ENCODE measurements at places on chromosomes 2 and 18.

DNA sequence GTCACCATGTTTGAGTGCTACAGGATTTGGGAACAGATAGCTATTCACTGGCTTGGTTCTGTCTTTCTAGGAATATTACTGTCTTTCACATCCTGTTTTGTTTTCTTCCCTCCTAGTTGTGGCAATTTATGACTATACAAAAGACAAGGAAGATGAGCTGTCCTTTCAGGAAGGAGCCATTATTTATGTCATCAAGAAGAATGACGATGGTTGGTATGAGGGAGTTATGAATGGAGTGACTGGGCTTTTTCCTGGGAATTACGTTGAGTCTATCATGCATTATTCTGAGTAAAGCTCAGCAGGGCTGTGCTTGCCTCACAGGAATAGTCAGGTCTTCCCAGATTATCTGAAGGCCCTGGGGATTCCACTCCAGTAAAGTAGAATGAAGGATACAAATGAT, 98.9 kb downstream of the ABI2 start:
- no peak for DNase-seq

GRCh38 chr2:239551206-239551605, 150.4 kb upstream of the HDAC4 start:
- DNase-seq: no peak

- no peak for DNase-seq
These were observed 234.7 kb downstream of the TTC32 start for GRCh38 chr2:19667085-19667484.

GRCh38 chr2:174052584-174052976, 87.4 kb upstream of the SP3 start:
- DNase-seq: no peak

DNA sequence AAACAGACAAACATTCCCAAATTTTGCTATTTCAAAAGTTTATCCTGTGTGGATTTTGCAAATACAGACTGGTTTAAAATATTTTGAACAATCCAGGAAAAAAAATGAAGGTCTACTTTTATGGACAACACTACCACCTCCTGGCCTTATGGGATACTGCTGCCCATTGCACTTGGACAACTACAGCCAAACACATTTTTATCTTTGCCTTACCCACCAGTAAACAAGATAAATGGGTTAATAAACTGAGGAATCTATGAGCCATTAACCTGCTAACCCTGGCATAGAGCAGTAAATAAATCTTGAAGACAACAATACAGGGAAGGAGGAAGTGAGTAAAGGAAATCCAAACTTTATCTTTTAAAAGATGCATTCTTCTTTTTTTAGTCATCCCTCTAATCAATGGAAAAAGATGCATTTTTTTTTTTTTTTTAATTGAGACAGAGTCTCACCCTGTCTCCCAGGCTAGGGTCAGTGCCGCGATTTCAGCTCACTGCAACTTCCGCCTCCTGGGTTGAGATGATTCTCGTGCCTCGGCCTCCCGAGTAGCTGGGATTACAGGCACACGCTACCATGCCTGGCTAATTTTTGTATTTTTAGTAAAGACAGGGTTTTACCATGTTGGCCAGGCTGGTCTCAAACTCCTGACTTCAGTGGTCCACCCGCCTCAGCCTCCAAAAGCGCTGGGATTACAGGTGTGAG, 2.1 kb upstream of the SPIRE1 start:
- no peak for DNase-seq

- DNase-seq: no peak
These were observed 191.1 kb upstream of the ALKAL2 start for GRCh38 chr2:479031-479430.

GRCh38 chr18:6796511-6796910, 67.0 kb downstream of the ARHGAP28 start:
- no peak for DNase-seq

GRCh38 chr2:120844070-120844738, 108.5 kb downstream of the GLI2 start:
- no peak for DNase-seq

GRCh38 chr2:207054521-207054920, 111.2 kb downstream of the KLF7 start:
- DNase-seq: no peak

- no peak for DNase-seq
These were observed 102.8 kb downstream of the RNF144A start for GRCh38 chr2:7020059-7020458.

DNA sequence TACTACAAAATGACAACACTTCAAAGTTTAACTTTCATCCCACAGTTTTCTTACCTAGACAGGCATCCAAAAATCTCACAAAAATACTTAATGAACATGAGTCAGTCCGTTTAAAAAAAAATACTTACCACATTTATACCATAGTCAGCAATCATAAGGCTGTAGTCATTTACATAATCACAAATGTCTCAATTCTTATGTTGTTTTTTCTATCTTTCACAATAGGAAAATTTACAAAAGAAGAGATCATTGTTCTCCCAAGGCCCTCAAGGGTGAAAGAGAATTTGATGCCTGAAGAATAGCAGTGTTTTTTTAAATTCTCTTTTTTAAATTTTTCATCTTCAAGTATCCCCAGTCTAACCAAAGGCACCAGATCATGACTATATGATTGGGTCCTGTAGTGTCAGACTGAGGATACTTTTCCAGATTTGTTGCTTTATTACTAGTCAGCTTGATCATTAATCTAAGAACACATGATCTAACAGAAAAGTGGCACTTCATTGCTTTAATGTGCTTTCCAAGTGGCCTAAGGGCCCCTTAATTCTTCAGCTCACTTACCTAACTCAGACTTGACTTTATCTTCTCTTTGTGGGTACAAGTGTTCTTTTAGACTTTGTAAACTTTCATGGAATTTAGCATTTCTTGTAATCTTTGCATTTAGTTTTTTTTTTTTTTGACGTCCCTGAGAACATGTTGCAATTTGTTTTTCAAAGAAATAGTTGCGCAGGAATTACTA, 4.7 kb downstream of the SCYGR5 start:
- DNase-seq: no peak

- no peak for DNase-seq
These were observed 91.9 kb downstream of the QPCT start for GRCh38 chr2:37436323-37436722.

DNA sequence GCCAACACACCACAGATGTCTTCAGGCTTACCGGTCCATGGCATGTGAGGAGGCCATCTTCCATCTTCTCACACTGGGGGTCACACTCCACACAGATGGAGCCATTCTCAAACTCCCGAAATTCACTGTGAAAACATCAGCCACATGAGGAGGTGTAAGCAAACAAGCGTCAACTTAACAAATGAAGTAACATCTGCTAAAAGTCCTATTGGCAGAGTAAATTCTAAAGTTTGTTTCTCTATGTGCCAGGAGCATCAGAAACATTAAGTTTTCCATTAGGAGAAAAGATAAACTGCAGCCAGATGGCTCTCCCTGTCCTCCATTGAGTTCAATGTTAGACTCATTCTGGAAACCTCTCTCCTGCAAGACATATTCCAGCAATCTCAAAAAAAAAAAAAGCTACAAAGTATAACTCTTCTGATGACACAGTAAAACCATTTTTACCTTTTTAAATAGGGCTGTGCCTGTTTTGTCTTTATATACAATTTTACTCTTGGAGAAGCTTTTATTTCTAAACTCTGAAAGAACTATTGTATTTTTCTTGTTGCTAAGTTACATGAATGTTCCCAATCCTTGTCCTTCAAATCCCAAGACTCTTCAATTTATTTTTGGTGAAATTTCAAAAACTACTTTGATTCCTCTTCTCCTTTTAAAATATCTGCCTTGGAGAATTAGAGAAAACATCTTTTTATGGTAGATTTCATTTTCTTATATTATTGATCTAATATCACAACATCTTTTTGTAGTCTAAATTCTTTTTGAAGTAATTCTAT, 865.3 kb downstream of the ERBB4 start:
- no peak for DNase-seq

- DNase-seq: no peak
These were observed 41.4 kb downstream of the HS1BP3 start for GRCh38 chr2:20609349-20609994.

GRCh38 chr2:97751752-97752151, 38.4 kb downstream of the ZAP70 start:
- DNase-seq: no peak

DNA sequence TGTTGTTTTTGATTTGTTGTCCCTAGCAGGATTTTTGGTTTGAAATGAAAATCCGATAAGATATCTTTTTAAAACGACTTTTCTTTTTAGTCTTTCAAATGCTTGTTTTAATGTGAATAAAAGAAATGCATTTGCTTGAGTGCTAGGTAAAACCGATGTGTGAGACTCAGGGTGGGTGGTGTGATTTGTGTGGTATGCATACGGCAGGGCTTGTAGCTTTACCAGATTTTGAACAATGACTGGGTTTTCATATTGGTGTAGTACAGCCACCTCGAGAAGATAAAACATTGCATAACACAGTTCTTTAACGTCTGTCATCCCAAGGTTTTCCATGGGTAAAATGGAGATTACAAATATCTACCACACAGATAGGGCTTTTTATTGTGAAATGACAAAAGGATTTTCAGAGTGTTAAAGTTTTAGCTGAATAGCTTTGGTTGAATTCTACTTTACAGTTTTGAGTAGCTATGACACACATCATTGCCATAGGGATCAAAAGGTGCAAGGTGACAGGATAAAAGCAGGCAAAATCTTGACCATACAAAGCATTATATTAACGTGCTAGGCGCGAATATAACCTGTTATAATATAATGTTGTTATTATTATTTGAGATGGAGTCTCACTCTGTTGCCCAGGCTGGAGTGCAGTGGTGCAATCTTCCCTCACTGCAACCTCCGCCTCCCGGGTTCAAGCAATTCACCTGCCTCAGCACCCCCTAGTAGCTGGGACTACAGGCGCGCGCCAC, 824 bp upstream of the ZNF638 start:
- no peak for DNase-seq

- DNase-seq: no peak
These were observed 134.0 kb upstream of the SERTAD2 start for GRCh38 chr2:64787698-64788097.

GRCh38 chr2:171394164-171394740, 39.5 kb downstream of the METTL8 start:
- no peak for DNase-seq

DNA sequence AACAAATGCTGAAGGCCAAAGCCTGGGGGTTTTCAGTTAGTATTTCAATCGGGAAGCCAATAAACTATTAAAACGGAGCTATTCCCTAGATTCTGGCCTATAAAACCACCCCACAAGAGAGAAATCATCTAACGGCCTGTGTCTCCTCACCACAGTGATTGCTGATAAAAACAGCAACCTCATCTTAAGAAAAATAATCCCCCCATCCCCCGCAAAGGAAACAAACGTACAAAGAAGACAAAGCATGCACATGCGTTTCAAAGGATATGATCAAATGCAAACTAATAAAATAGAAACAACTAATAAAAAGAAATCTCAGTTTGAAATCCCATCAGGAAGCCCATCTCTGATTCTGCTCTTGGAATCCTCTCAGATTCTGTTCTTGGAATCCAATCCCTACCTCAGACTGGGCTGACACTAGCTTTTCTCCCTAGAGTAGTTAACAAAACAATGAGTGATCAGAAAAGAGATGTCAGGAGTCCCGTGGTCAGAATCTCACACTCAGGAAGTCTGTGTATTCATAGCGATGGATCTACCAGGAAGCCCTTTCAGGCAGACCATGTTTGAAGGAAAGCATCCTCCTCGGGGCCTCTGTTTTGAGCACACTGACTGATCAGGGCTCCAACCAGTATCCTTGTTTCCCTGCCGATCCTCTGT, 150.7 kb downstream of the THADA start:
- no peak for DNase-seq

GRCh38 chr2:59276033-59276432, 1034.9 kb upstream of the FANCL start:
- DNase-seq: no peak

DNA sequence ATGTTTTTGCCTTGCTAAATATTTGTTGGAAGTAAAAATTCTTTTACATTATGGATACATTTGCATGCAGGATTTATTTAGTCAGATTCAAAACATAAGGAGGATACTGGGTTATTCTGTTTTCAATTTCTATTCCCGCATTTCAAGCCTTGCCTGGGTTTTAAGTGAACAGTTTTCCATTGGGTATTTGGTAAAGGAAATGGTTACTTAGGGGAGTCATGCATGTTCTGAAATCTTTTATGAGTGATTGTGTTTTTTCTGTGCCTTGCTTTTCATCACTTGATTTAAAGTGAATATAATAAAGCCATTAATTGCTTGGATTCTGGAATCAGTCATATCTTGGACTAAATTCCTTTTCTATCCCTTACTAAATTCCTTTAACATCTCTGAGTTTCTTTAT, 12.0 kb upstream of the SP9 start:
- no peak for DNase-seq

DNA sequence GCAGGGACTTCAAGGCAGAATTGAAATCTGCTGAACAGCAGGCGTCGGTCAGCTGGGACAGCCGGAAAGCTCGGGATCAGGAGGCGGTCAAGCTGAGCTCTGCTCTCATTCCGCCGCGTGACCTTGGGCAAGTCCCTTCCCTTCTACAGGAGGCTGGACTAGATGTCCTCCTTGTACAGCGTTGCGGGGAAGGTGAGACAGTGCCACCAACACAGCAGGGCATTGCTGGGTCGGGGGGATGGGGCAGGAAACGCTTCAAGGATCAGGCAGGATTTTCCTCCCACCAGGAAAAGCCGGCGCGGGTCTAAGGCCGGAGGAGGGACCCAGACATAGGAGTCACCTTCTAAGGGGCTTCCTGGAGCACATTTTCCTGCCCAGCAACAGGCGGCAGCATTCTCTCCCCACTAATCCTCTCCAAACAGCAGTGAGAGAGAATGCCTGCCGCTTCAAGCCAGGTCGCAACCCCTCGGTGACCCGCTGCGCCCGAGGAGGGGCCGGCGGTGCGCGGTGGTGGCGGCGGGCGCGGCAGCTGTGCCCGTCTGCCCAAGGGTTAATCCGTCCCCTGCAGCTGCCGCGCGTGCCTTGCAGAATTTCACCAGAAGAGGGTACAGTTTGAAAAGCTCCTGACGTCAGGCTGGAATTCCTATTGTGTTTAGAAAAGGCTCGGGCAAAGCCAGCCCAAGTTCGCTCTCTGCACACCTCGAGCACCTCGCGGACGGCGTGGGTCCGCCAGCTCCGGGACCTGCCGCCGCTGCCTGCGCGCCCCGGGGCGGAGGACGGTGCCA, at the start of gene KCNF1:
KCNF1 (plus strand) TSS at position 644 of the 785 bp plus-strand sequence. CDS start 493 bp downstream, outside the sequence.
- no peak for DNase-seq

- DNase-seq: peak; percentile 43
These were observed 469.3 kb upstream of the MEX3C start for GRCh38 chr18:51666763-51667191.

DNA sequence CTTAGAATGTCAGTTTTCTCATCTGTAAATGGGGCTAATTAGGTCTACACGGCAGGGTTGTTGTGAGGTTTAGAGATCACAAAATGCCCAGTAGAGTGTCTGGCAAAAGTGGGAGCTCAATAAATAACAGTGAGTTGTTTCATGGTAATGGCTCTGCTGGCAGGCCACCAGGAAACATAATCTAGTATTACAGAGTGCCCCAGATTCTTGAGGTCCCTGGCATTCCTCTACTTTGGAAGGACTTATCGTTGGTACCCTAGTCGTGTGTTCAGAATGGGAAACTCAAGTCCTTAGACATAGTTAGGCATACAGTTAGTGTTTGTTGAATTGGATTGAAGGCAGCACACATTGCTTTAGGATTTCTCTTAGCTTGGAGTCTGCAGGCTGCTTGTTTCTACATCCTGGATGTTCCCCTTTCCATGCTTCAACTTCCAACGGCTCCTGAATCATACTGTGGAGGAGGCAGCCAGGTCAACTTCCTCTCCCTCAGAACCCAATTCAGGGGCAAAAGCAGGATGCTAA, 161.5 kb upstream of the FOSL2 start:
- no peak for DNase-seq

GRCh38 chr2:37322368-37322767, 2.3 kb downstream of the PRKD3 start:
- DNase-seq: no peak

GRCh38 chr2:112671801-112672200, 26.1 kb downstream of the SLC20A1 start:
- DNase-seq: no peak

All from C1 segment of cervical spinal cord (tissue), 14 donors.